ENCODE measurements at places on chromosomes 11 and 22.

DNA sequence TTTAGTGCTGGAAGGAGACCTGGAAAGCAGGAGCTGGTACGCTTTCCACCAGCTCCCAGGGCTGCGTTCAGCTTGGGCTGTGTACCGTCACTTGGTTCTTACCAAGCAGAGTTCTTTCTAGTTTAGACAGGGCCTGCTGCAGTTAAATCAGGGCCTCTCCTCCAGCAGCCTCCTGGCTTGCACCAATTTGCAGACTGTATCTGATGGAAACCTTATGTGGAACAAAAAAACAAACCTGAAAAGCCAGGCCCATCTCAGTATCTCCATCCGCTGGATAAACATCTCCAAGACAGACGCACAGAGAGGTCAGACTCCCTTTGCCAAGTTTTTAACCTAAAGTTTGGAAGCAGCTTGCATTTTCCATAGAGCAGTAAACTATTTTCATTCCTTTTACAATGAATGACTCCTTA, 288.6 kb upstream of the SORL1-AS1 start:
- no peaks in the 10 kb centered on the region for H3K27me3 ChIP-seq
- H3K4me3 ChIP-seq: no peak overlapping the region
- H3K4me1 ChIP-seq: no peaks in the 10 kb centered on the region

- DNase-seq: no peak
- no peaks in the 10 kb centered on the region for H3K4me1 ChIP-seq
- H3K36me3 ChIP-seq: no peaks in the 10 kb centered on the region
- H3K27me3 ChIP-seq: no peaks in the 10 kb centered on the region
- no peak overlapping the region for H3K27ac ChIP-seq
- H3K4me3 ChIP-seq: no peak overlapping the region
Observed at GRCh38 chr22:32916025-32916424, 114.5 kb downstream of the TIMP3 start.

DNA sequence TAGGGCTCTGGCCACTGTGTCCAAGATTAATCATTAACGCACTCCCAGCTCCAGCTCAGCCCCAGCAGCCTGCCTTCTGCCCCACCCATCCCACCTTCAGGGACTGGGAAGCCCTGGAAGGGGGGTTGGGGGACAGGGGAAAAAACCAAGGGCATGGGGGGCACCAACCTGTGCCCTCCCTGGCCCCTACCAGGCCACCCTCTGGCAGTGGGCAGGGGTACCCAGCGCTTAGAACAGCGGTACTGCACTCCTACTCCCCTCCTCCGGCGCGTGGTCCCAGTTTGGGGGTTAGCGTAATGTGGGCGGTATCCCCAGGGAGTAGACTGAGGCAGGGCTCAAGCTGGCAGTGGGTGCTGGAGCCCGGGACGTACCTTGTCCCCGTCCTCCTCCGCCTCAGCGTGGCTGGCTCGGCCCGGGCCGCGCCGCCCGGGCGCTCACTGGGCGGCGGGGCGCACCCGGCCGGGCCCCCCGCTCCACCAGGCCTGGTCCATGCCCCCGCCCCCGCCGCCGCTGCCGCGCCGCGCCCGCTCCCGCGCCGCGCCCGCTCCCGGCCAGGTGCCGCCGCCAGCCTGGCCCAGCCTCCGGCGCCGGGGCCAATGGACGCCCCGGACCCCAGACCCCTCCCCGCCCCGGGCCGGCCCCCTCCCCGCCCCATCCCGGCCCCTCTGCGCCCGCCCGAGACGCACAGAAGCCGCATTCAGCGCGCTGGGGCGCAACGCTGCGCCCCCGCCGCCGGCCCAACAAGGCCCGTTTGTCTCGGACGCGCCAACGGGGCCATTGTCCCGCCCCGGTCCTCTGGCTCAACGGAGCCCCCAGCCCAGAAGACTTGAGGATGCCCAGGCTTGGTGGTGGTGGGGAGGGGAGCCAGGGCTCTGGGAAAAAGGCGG, at the start of gene GAL3ST1:
Gene GAL3ST1, minus strand, starts transcription at position 571 of the 887 bp plus-strand sequence. CDS start 17,273 bp downstream, outside the sequence.
- no peak within 1 kb of the TSS for H3K4me3 ChIP-seq
- no peak within 1 kb of the TSS for H3K27ac ChIP-seq
- no peaks in the 10 kb centered on the region for H3K4me1 ChIP-seq

DNA sequence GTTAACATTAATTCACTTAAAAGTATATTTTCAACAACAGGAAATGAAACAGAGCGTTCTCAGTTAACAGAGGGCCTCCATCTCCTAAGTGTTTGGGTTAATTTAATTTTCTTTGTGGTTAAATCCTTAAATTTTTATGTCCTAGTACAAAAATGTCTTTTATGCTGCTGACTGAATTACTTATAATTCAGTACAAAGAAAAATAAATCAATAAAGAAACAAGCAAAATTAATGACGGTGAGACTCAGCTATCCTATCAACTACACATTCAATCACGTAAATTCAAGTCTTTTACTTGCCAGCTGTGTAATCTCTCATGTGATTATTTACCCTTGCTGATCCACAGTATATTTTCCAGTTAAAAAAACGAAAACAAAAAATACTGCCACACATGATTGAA, 81.4 kb downstream of the BBOX1 start:
- no peak overlapping the region for H3K4me3 ChIP-seq
- H3K36me3 ChIP-seq: no peaks in the 10 kb centered on the region
- H3K27ac ChIP-seq: no peak overlapping the region
- no peak for DNase-seq
- H3K4me1 ChIP-seq: no peaks in the 10 kb centered on the region

DNA sequence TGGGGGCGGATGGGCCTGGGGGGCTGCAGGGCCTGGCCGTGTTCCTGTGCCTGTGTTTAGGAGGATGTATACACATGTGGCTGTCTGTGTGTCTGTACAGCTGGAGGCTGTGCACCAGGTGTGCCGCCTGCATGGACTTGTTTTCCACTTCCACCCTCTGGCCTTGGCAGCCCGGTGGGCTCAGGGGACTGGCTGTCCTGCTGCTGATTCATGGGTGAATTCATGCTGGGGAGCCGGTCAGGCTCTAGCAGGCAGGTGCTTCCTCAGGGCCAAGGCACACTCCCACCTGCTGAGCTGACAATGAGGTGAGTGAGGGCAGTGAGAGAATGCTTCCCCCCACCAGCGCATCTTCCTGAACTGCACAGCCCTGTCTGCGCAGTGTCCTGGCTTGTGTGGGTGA, 88.4 kb downstream of the CCDC81 start:
- peaks cover 3% of the 10 kb centered on the region for H3K27me3 ChIP-seq
- no peaks in the 10 kb centered on the region for H3K4me1 ChIP-seq
- H3K4me3 ChIP-seq: no peak overlapping the region
- no peak overlapping the region for H3K27ac ChIP-seq
- DNase-seq: no peak

DNA sequence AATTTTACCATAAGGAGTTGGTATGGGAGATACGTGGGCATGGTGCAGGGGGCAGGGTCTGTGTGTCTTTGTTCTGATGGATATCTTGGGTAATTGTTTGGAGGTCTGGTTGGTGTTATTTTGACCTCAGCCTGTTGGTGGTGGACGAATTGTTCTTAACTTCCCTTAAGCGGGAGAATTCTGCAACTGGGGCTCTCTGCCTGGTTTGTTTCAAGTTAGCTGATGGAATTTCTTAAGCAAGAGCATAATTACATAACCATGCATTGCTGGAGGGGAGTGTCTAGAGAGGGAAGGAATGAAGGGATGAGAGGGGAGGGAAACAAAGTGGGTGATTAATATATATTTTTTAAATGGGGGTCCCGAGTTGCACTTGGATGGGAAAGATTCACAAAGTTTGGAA, 908.5 kb upstream of the RAG2 start:
- H3K4me1 ChIP-seq: no peaks in the 10 kb centered on the region
- no peak for DNase-seq
- no peaks in the 10 kb centered on the region for H3K36me3 ChIP-seq
- no peak overlapping the region for H3K27ac ChIP-seq
- H3K4me3 ChIP-seq: no peak overlapping the region

DNA sequence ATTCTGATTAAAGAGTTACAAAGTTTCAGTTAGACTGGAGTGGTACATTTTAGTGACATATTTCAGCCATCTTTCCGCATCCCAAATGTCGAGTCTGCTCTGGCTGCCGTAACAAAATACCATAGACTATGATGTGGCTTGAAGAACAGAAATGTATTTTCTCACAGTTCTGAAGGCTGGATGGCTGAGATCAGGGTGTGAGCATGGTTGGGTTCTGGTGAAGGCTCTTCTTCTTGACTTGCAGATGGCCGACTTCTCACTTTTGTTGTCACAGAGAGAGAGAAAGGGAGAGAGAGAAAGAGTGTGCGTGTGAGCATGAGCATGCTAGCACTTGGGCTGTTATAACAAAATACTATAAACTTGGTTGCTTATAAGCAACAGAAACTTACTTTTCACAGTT, 335.4 kb upstream of the RAG2 start:
- H3K36me3 ChIP-seq: no peaks in the 10 kb centered on the region
- H3K27me3 ChIP-seq: no peaks in the 10 kb centered on the region
- H3K4me3 ChIP-seq: no peak overlapping the region
- H3K27ac ChIP-seq: no peak overlapping the region
- H3K4me1 ChIP-seq: no peaks in the 10 kb centered on the region

DNA sequence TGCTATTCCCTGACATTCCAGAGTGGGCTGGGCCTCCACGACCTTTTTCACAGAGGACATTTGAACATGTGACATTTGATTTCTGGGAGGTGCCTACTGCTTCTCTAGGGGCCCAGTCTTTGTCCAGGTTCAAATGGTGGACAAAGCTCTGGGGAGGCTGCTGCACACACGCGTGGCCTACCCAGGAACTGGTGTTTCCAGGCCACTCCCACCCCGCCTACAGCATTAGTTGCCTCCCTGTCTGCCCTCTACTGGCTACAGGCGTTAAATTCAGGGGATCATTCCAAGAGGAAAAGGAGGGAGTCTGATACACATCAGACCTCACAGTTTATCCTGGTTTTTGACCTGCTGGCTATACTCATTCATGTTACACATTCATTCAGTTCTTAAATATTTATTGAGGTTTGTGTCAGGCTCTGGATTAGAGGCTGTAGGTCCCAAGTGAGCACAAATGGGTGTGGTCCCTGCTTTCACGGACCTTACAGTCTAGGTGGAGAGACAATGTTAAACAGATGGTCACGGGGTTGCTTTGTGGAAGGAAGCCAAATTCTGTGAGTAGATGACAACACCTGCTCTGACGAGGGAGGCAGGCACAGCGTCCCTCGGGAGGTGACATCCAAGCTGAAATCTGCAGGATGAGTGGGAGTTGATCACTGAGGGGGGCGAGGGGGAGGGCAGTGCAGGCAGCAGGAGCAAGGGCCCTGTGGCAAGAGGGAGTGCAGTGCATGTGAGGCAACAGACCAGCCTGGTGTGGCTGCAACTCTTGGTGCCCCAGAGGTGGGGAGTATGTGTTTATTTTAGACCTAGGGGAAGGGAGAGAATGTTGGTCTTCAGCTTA, 11.8 kb downstream of the TUB start:
- H3K27ac ChIP-seq: no peak overlapping the region
- no peaks in the 10 kb centered on the region for H3K36me3 ChIP-seq

DNA sequence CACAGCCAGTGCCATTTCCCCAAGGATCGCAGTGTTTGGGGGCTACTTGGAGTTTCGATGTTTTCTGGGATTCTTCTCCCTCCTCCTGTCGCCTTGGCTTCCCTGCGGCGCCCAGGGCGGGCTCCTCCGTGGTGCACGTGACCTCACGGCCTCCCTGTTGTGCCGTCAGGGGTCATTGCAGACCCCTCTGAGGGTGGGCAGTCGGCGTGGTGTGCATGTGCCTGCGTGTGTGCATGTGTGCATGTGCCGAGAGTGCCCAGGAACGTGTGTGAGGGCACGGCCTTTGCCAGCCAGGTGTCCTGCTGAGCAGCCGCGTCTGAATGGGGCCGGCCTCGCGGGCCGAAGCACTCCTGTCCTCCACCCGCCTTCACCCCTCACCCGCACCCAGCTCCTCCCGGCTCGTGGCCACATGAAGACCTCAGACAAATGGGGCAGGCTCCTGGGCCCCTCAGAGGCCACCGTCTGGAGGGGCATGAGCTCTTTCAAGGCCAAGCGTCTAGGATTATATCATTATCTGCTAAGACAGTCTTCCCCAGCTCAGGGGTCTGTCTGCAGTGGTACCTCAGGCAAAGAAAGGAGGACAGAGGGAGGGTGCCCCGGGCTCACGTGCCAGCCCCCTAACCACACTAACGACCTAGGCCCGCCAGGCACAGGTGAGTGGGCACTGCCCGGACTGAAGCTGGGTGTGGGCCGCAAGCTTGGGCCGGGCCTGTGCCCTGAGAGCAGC, 9.4 kb upstream of the MRPL23 start:
- H3K27ac ChIP-seq: no peak overlapping the region
- H3K4me3 ChIP-seq: no peak overlapping the region
- peaks cover 3% of the 10 kb centered on the region for H3K4me1 ChIP-seq
- no peaks in the 10 kb centered on the region for H3K36me3 ChIP-seq
- H3K27me3 ChIP-seq: peaks cover 6% of the 10 kb centered on the region

- H3K4me1 ChIP-seq: no peaks in the 10 kb centered on the region
- DNase-seq: no peak
- H3K36me3 ChIP-seq: no peaks in the 10 kb centered on the region
- no peaks in the 10 kb centered on the region for H3K27me3 ChIP-seq
- no peak overlapping the region for H3K27ac ChIP-seq
- no peak overlapping the region for H3K4me3 ChIP-seq
Observed at GRCh38 chr11:4830346-4830745, 9.2 kb downstream of the OR51F2 start.

DNA sequence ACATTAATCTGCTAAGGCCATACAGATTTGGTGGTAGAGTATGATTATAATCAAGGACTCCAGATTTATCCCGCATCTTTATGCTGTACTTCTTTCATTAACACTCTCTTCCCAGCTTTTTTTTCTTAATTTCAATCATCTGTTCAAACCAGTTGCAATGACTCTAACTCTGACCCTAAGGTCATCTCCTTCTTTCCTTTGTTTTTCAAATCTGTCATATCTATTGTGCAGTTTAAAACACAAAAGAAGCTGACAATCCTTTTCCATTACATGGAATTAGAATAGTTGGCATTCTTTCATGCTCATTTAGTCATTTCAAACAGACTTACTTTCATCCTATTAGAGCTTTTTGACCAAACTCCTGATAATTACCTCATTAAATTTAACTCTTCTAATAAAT, 53.6 kb upstream of the GRM5 start:
- H3K27ac ChIP-seq: no peak overlapping the region
- no peaks in the 10 kb centered on the region for H3K4me1 ChIP-seq
- DNase-seq: no peak
- no peak overlapping the region for H3K4me3 ChIP-seq
- H3K36me3 ChIP-seq: no peaks in the 10 kb centered on the region

GRCh38 chr22:37154925-37155712, 5.4 kb upstream of the IL2RB start:
- H3K4me1 ChIP-seq: peaks cover 67% of the 10 kb centered on the region
- no peak overlapping the region for H3K27ac ChIP-seq
- H3K27me3 ChIP-seq: no peaks in the 10 kb centered on the region
- no peak for DNase-seq

DNA sequence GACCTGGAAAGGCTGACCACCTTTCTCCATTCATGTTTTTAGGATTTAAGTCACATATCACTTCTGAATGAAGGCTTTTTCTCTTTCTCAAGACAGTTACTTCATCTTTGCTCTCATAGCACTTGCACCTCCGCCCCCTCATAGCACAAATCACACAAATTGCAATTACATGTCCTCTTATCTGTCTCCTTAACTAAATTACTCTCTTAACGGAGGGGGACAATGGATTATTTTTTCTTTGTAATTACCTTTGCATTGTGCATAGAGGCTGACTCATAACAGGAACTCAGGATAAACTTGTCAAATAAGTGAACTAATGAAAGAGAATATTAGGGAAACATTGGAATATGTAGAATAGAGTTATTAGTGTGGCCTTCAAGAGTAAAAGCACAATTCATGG, 94.7 kb downstream of the MUC15 start:
- no peaks in the 10 kb centered on the region for H3K27me3 ChIP-seq
- H3K4me1 ChIP-seq: no peaks in the 10 kb centered on the region
- no peak overlapping the region for H3K27ac ChIP-seq
- no peaks in the 10 kb centered on the region for H3K36me3 ChIP-seq
- no peak for DNase-seq
- H3K4me3 ChIP-seq: no peak overlapping the region

GRCh38 chr11:93652161-93652597, 9.3 kb upstream of the CEP295 start:
- DNase-seq: no peak
- H3K4me3 ChIP-seq: no peak overlapping the region
- H3K27me3 ChIP-seq: peaks cover 10% of the 10 kb centered on the region
- H3K36me3 ChIP-seq: no peaks in the 10 kb centered on the region

Data from activated CD4-positive, alpha-beta memory T cell treated with anti-CD3 and anti-CD28 coated beads, Interleukin-2, amount 10 ng/mL, durations not matched to agents 7 days and 5 days (primary cell).